NCI-H524 (cell line): ENCODE measurements at places on chromosomes 4 and X.

- DNase-seq, result no peak
Measured at GRCh38 chr4:158020176-158020575, 152.6 kb downstream of the GASK1B start.

DNA sequence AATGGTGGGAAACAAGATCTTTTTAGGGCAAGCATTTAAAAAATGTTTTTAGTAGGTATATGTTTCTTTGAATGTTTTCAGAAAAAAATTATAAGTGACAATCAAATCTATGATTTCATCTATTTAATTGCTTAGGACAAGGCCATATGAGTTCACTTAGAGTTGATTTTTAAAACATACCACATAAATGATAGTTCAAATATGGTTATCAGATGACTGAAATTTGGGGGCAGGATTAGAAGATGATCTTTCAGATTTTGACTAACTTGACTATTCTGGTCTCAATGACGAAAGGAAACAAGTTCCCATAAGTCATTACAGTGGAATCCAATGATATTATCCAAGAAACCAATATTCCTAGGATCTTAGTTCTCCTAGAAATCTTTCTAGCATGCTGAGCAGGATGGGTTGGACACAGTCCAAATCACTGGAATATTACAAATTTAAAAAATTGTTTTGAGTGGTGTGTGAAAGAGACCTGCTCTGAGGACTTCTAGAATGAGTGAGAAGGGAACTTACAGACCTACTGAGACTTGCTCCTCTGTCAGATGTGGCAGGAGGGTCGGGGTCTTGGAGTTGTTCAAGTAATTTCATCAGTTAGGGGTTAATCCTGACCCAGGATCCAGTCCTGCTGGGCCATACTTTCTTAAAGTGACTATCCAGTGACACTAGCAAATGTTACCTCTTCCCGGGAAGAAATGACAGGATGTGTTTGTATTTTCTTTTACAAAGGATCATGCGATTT, 20.0 kb downstream of the RHOH start:
- no peak for DNase-seq

DNA sequence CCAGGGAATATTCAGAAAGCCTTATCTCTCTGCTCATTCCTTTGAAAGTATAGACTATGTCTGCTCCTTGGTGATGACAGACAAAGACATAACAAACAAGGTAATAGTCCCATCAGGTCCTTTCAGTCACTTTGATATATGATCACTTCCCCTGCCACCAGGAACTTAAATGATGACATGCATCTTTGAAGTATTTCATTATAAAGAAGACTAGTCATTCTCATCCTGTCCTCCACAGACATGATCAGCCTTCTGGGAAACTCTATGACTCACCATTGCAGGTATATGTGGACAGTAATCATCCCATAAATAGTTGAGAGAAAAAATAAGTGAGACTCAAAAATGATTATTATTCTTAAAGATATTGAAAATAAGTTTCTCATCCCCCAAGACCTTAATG, 117.5 kb upstream of the VCX2 start:
- no peak for DNase-seq

- no peak for DNase-seq
Measured at GRCh38 chrX:16839852-16840460, 30.2 kb downstream of the RBBP7 start.
